ENCODE measurements at places on chromosomes 16 and 17.
A peak's percentile ranks its signal among the peaks of the same experiment; 100 is the strongest.

- H3K27me3 ChIP-seq = no peaks in the 10 kb centered on the region
- no peak overlapping the region for H3K27ac ChIP-seq
- H3K4me3 ChIP-seq = no peak overlapping the region
Measured at GRCh38 chr17:58993311-58993710, 113.4 kb downstream of the TRIM37 start.

DNA sequence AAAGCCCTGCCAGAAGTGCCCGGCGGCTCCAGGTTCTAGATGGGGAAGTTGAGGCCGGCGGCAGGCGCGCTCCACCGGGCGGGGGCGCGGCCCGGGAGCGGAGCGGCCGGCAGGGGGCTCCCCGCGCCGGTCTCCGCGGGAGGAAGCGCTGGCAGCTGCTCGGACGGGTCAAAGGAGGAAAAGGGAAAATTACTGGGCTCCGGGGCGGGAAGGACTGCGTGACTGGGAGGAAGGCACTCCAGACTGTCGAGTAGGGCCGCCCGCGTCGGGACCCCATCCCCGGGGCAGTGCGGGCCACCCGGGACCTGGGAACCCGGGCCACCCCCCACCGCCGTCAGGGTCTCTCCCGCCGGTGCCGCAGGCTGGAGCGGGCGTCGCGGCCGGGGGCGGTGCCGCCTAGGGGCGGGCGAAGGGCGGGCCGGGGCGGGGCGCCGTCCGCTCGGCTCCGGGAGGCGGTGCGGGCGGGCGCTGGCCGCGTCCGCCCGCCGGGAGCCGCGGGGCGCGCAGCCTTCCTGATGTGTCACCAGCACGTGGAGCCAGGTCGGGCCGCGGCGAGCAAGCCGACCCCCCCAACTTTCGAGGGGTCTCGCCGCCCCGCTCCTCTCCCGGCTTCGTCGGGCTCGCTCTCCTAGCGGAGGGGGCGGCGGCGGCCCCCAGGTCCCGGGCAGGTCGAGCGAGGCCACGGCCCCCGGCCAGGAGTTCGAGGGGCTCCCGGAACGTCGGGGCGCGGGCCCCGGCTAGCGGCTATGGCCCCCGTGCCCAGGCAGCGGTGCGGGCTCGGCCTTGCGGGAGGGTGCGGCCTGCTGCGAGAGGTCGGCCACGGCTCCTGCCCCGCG is 167.5 kb downstream of the RAB11FIP4 start:
- H3K4me1 ChIP-seq = peaks cover 18% of the 10 kb centered on the region
- no peaks in the 10 kb centered on the region for H3K36me3 ChIP-seq
- peak; percentile 86 for DNase-seq
- peaks cover 25% of the 10 kb centered on the region for H3K27me3 ChIP-seq

GRCh38 chr17:80297996-80298560 is 37.4 kb downstream of the RNF213 start:
- H3K36me3 ChIP-seq = peaks cover 78% of the 10 kb centered on the region
- H3K4me1 ChIP-seq = peaks cover 5% of the 10 kb centered on the region
- H3K27me3 ChIP-seq = no peaks in the 10 kb centered on the region
- no peak overlapping the region for H3K4me3 ChIP-seq

- no peak overlapping the region for H3K27ac ChIP-seq
- H3K4me1 ChIP-seq = no peaks in the 10 kb centered on the region
- no peak for DNase-seq
Measured at GRCh38 chr17:61386251-61386650, 13.4 kb upstream of the TBX2 start.

- no peaks in the 10 kb centered on the region for H3K4me1 ChIP-seq
- no peaks in the 10 kb centered on the region for H3K27me3 ChIP-seq
- H3K4me3 ChIP-seq = no peak overlapping the region
- H3K36me3 ChIP-seq = no peaks in the 10 kb centered on the region
- no peak for DNase-seq
Measured at GRCh38 chr16:77555126-77555525, 120.3 kb upstream of the ADAMTS18 start.

DNA sequence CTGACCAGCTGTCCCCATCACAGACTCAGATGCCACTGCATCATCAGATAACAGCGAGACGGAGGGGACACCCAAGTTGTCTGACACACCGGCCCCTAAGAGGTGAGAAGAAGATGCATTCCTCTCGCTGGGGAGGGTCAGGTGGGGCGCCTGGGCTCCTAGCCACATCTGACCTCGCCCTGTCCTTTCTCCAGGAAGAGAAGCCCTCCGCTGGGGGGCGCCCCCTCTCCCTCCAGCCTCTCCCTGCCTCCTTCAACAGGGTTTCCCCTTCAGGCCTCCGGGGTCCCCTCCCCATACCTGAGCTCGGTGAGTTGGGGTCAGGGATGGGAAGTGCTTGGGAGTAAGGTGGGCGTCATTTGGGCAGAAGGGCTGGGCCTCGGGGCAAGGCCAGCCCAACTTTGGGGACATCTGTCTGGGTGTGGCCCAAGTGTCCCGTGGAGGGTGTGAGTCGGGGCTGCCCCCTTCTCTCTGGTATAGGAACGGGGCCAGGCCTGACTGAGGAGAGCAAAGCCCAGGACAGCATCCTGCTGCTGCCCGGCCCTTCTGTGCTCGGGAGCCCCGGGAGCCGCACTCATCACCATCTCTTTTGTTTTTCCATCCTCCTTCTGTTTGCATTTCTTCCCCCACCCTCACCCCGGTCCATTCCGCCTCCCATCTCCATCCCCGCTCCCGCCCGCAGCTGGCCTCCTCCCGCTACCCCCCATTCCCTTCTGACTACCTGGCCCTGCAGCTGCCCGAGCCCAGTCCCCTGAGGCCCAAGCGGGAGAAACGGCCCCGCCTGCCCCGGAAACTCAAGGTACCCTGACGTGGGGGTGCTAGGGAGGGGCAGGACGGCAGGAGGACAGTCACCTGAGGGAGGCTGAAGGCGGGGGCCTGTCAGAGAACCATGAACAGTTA is 4.9 kb downstream of the INO80E start:
- H3K27ac ChIP-seq = no peak overlapping the region
- DNase-seq = no peak
- no peaks in the 10 kb centered on the region for H3K27me3 ChIP-seq
- peaks cover 17% of the 10 kb centered on the region for H3K4me1 ChIP-seq

GRCh38 chr17:20128036-20128667 is 119.0 kb downstream of the SPECC1 start:
- H3K36me3 ChIP-seq = no peaks in the 10 kb centered on the region
- H3K4me3 ChIP-seq = no peak overlapping the region
- H3K27ac ChIP-seq = no peak overlapping the region
- DNase-seq = no peak
- H3K4me1 ChIP-seq = no peaks in the 10 kb centered on the region
- H3K27me3 ChIP-seq = peaks cover 20% of the 10 kb centered on the region

DNA sequence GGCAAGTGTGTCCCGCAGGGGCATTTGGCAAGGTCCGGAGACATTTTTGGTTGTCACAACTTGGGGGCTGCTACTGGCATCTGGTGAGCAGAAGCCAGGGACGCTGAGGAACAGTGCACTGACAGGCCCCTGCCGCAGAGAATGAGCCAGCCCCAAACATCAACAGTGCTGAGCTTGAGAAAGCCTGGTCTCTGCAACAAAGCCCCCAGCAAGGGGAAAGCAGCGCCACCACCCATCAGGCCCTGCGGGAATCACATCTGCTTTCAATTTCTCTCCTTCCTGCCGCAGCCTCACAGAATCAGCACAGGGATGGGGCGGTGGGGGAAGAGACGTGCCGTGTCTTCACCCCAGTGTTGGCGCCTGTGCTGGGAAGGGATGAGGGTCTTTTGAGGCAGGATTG is 14.8 kb upstream of the PRPSAP1 start:
- H3K4me3 ChIP-seq = no peak overlapping the region
- no peak overlapping the region for H3K27ac ChIP-seq
- H3K4me1 ChIP-seq = peaks cover 2% of the 10 kb centered on the region
- H3K36me3 ChIP-seq = no peaks in the 10 kb centered on the region

GRCh38 chr17:54426296-54426886 is 474.3 kb upstream of the TOM1L1 start:
- no peaks in the 10 kb centered on the region for H3K4me1 ChIP-seq
- no peak for DNase-seq
- H3K36me3 ChIP-seq = no peaks in the 10 kb centered on the region
- H3K4me3 ChIP-seq = no peak overlapping the region
- no peak overlapping the region for H3K27ac ChIP-seq
- H3K27me3 ChIP-seq = no peaks in the 10 kb centered on the region

DNA sequence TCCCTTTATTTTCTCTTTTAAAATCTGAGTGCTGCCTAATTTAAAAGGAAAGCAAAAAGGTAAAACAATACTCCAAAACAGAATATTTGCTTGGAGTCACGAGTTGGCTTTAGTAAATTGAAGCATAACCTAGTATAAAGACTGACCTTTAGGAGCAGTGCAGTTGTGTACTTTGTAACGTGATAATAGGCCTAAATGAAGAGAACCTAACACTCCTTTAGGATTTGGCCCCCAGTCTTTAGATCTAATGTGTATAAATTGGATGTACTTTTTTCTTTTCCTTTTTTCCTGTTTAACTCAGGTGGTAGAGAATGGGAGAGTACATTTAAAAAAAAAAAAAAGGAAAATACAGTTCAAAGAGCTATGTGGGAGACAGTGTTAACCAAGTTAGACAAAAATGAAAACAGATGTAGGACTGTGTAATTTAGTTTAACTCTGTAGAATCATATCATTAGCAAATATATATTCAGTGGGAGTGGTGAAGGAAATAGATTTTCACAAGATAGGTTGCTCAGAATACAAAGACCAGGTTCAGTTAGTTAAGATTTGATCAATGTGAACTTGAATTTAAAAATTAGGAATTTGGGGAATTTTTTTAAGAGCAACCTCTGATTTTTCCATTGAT is 16.8 kb downstream of the CPD start:
- no peak overlapping the region for H3K27ac ChIP-seq
- DNase-seq = no peak
- H3K27me3 ChIP-seq = no peaks in the 10 kb centered on the region
- H3K36me3 ChIP-seq = peaks cover 22% of the 10 kb centered on the region

DNA sequence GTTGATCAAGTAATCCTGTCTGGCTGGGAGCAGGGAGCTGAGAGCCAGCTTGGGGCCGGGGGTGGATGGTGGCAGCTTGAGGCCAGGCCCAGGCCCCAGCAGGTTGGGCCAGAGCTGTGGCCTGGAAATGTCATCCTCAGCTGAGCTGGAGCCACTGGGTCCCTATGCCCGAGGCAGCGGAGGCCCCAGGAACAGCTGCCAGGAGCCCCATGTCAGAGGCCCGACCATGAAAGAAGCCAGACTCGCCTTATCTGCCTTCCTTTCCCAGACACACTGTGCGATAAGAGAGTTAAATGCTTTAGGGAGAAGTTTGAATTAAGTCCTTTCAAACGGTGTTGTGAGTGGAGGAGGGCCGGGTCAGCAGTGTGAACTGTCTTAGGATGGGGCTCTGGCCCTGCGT is 3.5 kb downstream of the SMTNL2 start:
- peaks cover 37% of the 10 kb centered on the region for H3K27me3 ChIP-seq
- H3K4me3 ChIP-seq = no peak overlapping the region
- no peak for DNase-seq
- no peaks in the 10 kb centered on the region for H3K36me3 ChIP-seq

DNA sequence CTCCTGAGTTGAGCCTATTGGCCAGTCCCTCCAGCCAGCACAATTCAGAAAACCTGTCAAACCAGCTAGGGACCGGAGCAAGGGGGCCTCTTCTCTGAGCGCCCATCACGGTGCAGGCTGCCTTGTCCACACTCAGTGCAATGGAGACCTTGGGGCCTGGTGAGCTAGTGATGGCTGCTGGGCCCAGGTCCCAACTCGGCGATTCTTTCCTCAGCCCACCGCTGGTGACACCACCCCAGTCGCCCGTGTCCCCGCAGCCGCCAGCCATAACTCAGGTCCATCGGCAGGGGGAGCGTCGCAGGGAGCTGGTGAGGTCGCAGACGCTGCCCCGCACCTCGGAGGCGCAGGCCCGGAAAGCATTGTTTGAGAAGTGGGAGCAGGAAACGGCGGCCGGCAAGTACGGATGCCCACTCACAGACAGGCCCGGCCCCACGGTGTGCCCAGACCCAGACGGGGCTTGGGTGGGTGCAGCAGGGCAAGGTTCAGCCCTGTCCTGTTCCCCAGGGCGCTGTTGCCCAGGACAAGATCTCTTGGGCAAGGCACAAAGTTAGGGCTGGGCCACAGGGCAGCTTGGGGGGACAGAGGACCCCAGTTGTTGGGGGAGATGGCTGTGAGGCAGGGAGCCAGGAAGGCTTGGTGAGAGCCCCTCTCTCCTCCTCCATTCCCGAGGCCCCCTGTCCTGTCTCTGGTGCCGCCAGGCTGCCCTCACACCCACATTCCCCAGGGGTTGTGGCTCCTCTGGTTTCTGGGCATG is 10.8 kb downstream of the SMTNL2 start:
- no peak overlapping the region for H3K27ac ChIP-seq
- peaks cover 7% of the 10 kb centered on the region for H3K27me3 ChIP-seq
- peaks cover 3% of the 10 kb centered on the region for H3K4me1 ChIP-seq
- peak; percentile 77 for DNase-seq
- H3K36me3 ChIP-seq = no peaks in the 10 kb centered on the region

- no peak overlapping the region for H3K27ac ChIP-seq
- H3K27me3 ChIP-seq = no peaks in the 10 kb centered on the region
- no peaks in the 10 kb centered on the region for H3K36me3 ChIP-seq
- DNase-seq = no peak
- no peaks in the 10 kb centered on the region for H3K4me1 ChIP-seq
Measured at GRCh38 chr16:22726868-22727267, 87.1 kb upstream of the HS3ST2 start.

DNA sequence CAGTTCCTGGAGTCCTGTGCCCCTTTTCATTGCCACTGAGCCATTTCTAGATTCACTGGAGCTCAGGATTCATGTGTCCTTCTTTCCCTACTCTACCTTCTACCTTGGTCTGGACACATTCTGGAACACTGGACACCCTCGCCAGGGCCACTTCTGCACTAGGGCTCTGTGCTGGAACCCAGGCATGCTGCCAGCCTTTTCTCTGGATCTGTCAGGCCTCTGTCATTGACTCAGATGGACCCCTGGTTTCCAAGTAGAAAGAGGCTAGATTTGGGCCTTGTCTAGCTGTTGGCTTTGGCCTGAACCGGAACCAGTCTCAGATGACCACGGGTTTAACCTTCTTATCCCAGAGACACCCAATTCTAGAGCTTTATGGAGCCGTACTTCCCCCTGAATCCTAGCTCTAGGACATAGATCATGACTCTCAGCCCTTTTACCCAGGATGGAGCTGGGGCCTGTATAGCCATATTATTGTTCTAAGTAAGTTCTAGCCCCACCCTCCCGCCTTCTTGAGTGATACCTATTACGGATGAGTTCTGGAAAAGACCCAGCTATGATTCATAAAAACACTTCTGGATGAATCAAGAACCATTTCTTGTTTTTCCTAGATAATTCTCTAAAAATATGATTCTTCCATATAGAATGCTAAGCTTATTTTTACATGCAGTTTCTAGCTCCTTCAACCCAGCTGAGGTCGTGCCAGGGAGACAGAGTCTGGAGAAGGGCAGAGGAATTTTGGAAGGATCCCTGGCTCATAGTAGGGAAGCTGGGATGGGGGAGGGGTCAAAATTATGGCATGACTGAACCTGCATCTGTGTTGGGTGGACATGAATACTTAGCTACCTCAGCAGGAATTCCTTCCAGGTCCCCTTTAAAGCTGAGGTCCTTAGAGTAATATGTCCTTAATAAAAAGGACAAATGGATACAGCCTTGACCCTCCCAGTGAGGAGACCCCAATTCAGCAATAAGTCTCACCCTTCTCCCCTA is 1.1 kb upstream of the CHRNB1 start:
- peaks cover 37% of the 10 kb centered on the region for H3K4me1 ChIP-seq
- no peak for DNase-seq
- H3K27me3 ChIP-seq = peaks cover 33% of the 10 kb centered on the region
- no peak overlapping the region for H3K4me3 ChIP-seq

Measured in activated CD4-positive, alpha-beta T cell treated with anti-CD3 and anti-CD28 coated beads, Interleukin-2, amount 10 ng/mL, durations not matched to agents 24 days and 14 days (primary cell).